ENCODE measurements at places on chromosomes 7 and 10.
A peak's percentile ranks its signal among the peaks of the same experiment; 100 is the strongest.

- DNase-seq = no peak
Observed at GRCh38 chr10:6379015-6379776, 176.5 kb downstream of the PFKFB3 start.

- DNase-seq = no peak
Observed at GRCh38 chr7:19051767-19052375, 65.6 kb downstream of the TWIST1 start.

- no peak for DNase-seq
Observed at GRCh38 chr10:125333769-125334168, 173.4 kb upstream of the CTBP2 start.

DNA sequence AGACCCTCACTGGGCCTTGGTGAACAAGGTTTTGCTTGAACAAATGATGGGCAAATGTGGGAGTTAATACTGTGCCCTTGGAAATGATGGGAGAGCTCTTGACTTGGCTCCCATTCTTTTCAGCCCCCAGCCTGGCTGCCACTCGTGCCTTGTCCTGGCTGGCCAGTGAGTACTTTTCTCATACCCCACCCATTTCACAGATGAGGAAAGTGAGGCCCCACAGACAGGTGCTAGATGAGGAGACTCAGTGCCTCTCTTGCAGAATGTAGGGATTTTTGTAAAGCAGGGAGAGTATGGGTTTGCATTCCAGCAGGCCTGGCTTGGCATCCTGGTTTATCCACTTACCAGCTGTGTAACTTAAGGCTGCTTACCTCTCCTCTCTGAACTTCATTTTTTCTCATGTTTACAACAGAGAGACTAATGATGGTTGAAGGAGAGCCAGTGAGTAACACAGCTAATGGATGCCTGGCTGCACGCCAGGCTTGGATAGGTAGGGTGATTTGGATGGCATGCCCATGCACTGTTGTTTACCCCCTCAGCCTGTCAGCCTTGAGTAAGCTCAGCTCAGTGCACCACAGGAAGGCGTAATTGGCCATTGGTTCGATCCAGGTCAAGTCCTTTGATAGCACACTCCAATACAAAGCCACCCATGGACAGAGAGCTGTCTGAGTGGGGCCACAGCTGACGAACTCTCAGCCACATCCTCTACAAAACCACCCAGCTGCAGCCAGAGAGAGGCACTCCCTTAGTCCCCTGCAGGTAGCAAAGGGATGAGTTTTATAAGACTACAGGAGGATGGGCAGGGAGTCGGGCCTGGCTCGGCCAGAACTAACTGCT is 436.8 kb downstream of the RPS24 start:
- peak; percentile 6 for DNase-seq

DNA sequence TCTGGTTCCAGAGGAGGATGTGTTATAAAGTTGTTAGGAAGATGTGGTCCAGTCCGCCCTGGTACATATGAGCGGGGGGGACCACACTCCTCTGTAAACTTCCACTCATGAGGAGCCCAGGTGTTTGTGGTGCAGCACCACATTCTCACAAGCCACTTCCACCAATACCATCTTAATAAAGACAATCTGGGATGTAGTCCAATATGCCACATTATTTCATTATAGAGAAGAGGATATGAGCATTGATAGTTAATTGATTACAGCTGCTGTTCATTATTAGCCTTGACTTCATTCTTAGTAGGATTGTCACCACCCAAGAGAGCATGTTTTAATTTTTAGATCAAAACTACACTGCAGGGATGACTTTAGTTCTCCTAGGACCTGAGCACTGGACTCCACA is 40.5 kb downstream of the ERCC6 start:
- no peak for DNase-seq

- DNase-seq = no peak
Observed at GRCh38 chr10:129961157-129961701, 2.8 kb downstream of the EBF3 start.

- DNase-seq = no peak
Observed at GRCh38 chr10:19874791-19875190, 58.6 kb downstream of the PLXDC2 start.

- DNase-seq = no peak
Observed at GRCh38 chr10:93445978-93446720, 36.0 kb downstream of the MYOF start.

- no peak for DNase-seq
Observed at GRCh38 chr10:107098326-107098725, 66.2 kb downstream of the SORCS1 start.

- DNase-seq = no peak
Observed at GRCh38 chr10:23367896-23368595, 23.4 kb upstream of the C10orf67 start.

DNA sequence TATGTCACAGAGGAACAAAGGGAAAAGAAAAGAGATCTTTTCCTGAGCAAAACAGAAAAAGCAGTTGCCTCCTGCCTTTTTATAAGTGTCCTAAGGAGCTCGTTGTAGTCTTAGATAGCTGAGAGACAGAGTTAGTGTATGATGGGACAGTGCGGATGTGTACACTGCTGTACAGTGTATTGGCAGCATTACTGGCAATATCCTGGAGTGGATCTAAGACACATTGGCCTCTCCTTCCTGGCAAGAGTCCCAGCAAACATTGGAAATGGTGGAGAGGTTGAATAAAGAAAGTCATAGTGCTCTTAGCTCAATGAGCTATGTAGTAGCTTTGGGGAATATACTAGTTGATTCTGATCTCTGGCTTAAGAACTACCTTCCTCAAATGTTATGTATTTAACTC is 22.7 kb downstream of the GARS1 start:
- no peak for DNase-seq

DNA sequence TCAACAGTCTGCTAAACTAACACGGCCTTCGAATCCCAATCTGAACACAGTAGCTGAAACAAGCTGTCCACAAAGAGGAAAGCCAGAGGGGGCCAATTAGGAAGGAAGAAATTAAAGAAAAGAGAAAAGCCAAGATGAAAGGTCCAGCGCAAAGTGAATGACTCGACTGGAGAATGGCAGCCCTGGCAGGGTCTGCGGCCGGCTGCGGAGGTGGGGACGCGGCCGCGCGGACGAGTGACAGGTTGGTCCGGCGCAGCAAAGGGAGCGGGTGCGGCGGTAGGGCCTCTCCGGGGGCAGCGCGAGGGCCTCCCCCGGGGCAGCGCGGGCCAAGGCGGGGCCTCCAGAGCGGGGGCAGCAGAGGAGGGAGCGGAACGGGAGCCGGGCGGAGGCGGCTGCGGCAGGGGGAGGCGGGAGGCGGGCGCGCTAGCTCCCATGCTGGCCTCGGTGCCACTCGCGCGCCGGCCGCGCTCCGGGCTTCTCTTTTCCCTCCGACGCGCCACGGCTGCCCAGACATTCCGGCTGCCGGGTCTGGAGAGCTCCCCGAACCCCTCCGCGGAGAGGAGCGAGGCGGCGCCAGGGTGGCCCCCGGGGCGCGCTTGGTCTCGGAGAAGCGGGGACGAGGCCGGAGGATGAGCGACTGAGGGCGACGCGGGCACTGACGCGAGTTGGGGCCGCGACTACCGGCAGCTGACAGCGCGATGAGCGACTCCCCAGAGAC is at the start of gene VWC2:
Gene VWC2, plus strand, starts transcription at position 421 of the 718 bp plus-strand sequence. CDS start 1,798 bp downstream, outside the sequence.
- no peak for DNase-seq

DNA sequence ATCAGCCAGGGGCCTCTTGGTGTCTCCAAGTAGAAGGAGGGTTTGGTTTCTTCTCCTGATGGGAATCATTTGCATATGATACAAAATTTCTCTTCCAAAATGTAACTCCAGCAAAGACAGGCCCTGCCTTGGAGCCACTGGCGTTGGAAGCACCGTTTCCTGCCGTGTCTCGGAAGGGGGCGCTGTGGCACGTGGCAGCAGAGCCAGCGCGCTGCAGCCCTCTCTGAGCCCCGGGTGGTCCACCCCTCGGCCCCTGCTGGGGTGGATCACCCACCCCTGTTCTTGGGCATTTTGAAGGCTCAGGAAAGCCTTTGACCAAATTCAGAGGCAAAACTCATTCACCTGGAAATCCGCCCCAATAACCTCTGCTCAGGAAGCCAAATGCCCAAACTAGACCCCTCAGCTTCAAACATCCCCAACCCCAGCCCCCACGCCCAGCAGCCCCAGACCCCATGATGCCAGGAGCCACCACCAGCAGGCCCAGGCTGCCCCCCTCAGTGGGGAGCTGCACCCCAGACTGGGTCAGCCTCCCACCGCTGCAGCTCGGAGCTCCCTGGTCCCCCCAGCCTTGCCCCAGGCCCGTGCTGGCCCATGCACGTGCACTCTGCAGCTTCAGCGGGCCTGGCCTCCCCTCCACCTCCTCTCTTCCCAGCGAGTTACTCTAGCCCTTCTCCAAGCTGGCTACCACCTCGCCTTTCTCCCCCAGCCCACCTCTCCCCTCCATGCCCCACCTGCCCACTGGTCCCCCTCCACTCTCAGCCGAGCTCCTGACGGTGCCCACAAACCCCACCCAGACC is 29.5 kb upstream of the ELFN1 start:
- DNase-seq = no peak

- DNase-seq = no peak
Observed at GRCh38 chr7:16816824-16817223, 12.0 kb upstream of the AGR2 start.

- DNase-seq = no peak
Observed at GRCh38 chr7:103293526-103293925, 3.7 kb upstream of the PMPCB start.

GRCh38 chr7:110600956-110601355 is 490.0 kb upstream of the LRRN3 start:
- no peak for DNase-seq

DNA sequence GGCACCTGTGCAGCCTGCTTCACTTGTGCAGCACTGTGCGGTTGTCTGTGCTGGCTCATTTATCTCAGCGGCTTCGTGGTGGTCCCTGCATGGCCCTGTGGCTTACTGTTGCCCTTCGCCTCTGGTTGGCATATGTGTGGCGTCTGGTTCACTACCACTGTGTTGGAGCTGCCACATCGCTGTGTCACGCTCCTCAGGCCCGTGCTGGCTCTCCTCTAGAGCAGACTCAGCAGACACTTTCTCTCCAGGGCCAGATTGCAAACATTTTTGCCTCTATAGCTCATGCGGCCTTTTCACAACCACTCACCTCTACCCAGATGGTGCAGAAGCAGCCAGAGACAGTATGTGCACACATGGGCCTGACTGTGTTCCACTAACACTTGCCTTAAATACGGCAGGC is 37.9 kb downstream of the PPP2R2D start:
- DNase-seq = no peak

GRCh38 chr7:124553502-124553901 is 212.1 kb downstream of the GPR37 start:
- DNase-seq = no peak

DNA sequence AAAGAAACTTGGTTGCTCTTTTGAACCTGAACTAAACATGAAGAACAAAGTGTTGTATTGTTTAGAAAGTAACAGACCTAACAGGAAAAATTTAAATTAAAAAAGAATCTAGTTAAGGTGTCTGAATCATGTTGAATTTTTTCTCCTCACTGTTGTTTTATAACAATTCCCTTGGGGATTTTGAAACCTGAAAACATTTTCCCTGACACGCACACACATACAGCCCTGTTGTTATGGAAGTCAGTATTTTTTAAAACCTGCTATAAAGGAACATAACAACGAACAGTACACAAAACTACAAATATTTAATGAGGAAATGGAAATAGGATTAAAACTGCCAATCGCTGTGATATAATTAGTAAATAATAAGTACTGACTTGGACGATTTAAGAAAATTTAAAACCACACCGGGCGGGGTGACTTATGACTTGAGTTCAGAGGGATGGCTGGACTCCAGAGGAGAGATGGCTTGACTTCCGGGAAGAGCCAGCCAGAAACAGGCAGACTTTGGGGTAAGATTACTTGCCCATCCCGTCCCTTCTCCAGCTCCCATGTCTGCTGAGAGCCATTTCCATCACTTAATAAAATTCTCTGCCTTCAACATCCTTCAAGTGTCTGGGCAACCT is 16.2 kb upstream of the SPOCK2 start:
- no peak for DNase-seq

GRCh38 chr7:98278936-98279335 is 2.5 kb upstream of the BRI3 start:
- no peak for DNase-seq

GRCh38 chr7:33744293-33745075 is 160.9 kb upstream of the BMPER start:
- no peak for DNase-seq

DNA sequence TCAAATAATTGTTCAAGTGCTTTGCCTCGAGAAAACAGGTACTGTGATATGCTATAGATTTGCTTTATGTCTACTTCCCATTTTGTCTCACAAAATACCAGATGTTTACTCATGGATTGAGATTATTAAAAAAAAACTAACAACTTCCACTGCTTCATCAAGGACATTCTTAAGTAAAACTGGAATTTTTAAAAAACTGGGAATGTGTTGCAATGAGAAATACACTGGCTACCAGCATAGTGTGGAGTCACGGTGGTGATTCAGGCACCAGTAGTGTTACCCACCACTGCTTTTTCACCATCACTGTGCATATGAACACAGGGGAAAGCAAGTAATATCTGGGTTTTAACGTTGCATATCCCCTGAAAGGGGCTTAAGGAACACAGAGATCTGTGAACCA is 21.2 kb downstream of the FIGNL1 start:
- no peak for DNase-seq

- no peak for DNase-seq
Observed at GRCh38 chr7:1232623-1233332, at the start of gene UNCX. Gene UNCX (plus strand): TSS chr7:1232872. CDS start chr7:1233018, 146 bp downstream.

DNA sequence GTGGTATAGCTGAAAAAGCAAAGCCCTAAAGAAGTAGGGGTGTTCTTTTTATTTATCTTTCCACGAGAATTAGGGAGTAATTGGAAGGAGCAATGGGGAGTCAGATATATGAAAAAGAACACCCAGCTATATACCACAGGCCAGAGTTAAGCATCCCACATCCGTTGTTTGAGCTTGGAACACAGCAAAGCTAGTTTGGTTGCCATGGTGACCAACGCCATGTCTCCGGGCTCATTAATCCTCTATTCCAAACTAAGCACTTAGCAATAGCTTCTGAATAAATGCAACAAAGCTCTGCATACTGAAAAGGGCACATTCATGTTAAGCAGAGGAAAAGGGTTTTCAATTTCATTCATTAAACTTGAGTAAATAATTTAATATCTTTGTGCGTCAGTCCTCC is 23.5 kb downstream of the ASB4 start:
- DNase-seq = no peak

DNA sequence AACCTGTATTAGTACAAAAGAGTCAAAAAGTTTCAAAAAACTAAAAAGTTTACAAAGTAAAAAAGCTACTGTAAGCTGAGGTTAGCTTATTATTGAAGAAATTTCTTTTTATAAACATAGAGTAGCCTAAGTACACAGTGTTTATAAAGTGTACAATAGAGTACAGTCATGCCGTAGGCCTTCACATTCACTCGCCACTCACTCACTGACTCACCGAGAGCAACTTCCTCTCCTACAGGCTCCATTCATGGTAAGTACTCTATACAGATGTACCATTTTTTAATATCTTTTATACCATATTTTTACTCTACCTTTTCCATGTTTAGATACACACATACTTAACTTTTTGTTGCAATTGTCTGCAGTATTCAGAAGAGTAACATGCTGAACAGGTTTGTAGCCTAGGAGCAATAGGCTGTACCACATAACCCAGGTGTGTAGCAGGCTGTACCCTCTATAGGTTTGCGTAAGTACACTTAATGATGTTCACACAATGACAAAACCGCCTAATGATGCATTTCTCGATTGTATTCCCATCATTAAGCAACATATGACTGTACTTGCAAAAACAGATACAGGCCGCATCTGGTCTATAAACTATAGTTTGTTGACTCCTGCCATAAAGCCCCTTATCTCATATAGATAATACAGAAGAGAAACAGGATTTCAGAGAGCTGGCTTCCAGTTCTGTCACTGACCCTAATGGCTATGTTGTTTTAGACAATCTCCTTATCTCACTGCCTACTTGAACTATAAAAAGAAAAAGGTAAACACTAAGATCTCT is 438.8 kb downstream of the HTR7 start:
- no peak for DNase-seq

GRCh38 chr7:81366546-81366945 is 403.3 kb downstream of the HGF start:
- no peak for DNase-seq
